ENCODE measurements at places on chromosomes 2 and 18.

DNA sequence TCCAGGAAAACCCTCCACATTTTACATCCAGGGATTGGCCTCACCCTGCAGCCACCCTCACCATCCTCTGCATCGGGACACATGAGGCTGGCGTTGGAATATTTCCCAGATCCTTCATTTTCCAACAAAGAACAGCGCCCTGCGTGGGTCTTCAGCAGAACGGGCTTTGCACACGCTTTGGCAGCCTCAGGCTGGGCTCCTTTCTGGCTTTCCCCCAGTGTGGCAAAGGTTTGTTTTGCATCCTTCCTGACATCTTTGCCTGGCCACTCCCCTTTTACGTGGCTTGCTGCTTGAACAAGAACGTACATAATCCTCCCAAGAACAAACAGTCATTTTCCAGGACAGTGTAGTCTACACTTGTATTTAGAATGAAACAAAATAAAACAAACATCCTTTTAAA, 25.6 kb upstream of the GREB1 start:
- DNase-seq: no peak

DNA sequence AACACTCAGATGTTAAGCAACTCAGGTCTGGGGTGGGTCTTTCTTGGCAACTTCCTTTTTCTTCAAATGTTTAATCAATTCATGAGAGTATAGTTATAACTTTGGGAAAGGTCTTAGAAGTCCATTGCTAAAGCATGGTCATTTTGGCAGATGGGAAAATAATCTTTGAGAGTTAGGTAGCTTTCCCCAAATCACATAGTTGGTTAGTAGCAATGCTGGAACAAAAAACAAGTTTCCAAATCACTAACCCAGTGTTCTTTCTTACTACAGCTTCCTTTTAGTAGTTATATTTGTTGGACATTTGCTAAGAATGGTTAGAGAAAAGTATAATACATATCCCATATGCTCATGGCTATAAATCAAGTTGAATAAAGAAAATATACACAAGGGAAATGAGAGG, 185.2 kb upstream of the SLC14A2 start:
- DNase-seq: no peak

- DNase-seq: no peak
Measured at GRCh38 chr2:100702438-100703109, 117.4 kb upstream of the NPAS2 start.

DNA sequence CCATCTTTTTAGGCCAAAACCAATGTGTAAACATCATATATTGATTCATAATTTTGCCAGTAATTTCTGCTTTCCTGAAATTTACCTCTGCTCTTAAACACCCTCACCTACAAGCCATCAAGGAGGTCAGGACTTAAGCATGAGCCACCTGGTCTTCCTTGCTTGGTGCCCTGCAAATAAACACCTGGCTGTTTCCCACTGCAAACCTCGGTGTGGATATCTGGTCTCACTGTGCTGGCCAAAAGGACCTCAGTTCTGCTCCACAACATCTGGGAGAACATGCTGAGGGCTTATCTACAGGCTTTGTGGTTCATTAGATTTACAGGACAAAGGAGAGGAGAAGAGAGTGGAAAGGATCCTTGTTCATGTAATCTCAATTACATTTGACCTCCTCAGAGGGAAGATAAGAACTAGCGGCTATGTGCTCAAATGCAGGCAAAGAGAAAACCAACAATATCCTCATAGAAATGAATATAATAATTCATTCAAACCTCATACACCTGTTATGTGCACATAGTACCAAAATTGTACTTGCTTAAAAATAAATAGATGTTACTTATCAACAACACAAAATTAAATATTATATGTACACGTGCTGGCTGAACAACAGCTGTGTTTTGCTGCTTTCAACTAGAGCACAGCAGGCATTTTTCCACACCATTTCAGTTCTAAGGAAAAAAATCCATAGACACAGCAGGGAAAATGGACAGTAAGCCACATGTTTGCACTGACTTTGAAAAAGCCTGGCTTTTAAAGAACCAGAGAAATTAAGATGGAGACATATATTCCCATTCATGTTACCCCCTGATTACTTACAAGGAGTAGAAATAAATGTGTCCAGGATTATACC, 465.1 kb downstream of the LPIN1 start:
- DNase-seq: no peak

DNA sequence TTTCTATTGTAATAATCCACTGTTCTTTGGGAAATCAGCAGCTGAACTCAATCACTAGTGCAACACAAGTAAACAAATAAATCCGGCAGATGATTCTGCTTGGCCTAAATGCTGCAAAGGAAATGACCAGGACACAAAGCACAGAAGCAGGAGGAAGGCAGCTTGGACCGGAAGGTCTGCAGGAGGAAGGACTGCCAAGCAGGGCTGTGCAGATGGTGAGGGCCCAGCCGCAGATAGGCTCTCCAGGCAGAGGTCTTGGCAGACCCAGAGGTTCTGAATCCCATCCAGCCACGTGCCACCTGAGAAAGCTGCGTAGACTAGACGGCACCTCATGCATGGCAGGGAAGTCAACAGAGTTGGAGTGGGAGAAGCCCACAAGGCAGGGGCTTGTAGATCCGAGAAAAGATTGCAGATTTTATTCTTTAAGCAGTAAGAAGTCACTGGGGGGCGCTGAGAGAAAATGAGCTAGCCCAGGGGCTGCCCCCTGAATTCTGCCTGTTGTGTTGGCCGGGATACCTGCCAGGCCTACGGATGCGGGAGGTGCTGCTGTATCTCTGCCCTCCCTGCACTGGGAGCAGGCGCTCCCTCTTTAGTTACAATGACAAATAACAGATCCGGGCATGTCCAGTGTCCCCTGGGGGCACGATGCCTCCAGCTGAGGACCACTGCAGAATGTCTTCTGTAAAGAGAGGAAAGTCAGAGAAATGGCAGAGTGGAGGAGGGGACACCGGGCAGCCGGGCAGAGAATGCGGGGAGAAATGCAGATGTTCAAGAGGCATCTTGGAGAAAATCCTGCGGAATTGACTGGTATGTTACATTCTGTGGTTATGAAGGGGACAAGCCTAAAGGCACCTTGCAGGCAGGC, 153.5 kb downstream of the PXDN start:
- no peak for DNase-seq

GRCh38 chr18:45660746-45661145, 45.5 kb downstream of the SLC14A2 start:
- DNase-seq: no peak

- no peak for DNase-seq
Measured at GRCh38 chr2:144516411-144516980, 3.4 kb downstream of the ZEB2 start.

- no peak for DNase-seq
Measured at GRCh38 chr2:1721706-1722646, 22.3 kb downstream of the PXDN start.

DNA sequence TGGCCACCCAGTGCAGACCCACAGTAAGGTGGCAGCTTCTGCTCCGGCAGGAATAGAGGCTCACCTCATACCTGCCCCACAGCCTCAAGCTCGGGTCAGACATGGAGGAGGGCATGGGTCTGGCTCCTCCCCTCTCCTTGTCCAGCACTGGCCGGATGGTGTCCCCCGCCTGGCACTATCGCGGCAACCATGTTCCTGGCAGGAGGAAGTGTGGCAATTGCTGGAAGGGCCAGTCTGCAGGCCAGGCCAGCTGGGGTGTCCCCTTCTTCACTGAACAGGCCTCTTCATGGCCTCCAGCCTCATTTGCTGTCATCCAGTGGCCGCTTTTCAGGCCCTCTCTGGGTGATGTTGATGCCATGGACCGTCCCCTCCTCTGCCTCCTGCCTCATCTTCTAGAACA, 41.4 kb upstream of the SMAD7 start:
- no peak for DNase-seq

GRCh38 chr2:237791977-237792727, 6.4 kb upstream of the RBM44 start:
- no peak for DNase-seq

DNA sequence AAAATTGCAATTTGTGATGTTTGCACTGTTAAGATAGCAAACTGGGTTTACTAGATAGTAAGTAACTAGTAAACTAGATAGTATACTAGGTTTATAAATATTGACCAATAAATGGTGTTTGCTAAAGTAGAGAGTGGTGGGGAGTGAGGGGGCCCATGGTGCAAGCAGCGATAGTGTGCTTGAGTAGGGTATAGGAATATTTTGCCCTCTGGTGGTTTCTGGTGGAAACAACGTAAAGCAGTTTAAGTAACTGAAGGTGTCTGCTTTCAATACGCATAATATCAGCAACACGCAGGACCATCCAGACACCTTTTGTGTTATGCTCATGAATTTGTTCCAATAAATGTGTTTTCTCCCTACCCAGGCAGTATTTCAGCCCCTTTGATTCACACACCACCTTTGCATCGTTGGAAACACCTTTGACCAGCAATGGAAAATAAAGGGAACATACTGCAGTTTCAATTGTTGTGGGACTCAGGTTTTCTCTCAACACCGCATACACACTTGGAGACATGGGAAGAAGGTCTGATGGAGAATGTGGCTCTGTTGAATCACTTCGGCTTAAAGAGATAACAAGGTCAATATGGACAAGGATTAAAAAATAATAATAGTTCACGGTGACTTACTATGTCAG, 16.7 kb upstream of the STAT1 start:
- DNase-seq: peak; percentile 40

- DNase-seq: no peak
Measured at GRCh38 chr18:63158676-63159291, 160.8 kb downstream of the BCL2 start.

DNA sequence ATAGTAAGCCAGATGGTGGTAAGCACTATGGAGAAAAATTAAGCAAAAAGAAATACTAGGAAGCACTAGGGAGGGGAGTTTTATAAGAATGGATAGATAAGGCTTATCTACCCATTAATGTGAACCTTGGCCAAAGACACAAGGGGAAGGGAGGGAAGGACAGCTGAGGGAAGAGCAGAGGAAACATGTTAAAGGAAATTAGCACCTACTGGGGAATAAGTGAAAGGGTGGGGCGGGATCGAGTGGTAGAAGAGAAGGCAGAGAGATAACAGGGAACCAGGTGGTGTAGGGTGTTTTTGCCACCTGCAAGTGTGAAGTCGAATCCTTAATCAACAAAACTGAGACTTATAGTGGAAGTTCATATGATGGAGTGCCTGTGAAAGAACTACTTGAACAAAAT, 1.7 kb downstream of the UNC80 start:
- no peak for DNase-seq

DNA sequence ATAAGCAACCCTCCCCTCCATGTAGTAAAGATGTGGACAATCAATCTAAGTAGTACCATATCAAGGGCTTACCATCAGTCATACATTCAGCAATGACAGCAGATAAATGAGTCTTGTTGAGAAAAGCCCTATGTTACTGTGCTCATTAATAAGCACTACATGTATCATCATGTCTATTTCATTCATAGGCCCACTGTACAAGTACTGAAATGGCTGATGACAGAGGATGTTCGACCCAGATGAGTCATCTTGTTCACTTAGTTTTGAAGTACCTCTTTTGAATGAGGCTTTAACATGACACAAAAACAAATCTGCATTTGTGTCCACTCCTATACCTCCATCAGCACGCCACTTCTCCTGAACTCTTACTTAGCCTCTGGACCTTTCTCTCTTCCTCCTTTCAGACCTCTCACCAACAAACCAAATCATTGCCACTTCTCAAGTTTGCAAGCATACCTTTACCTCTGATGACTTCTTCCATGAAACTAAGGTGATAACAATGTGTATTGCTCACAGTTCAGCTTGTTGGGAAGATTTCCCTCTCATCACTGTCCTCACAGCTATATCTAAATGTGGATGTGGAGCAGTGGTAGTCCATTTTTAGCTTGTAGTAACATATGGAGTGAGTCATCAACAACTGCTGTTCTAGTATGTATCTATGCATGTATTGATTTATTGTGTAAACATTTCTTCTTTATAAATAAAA, 921.0 kb upstream of the SLC39A10 start:
- DNase-seq: no peak

GRCh38 chr2:609881-610280, 67.3 kb downstream of the TMEM18 start:
- DNase-seq: no peak

DNA sequence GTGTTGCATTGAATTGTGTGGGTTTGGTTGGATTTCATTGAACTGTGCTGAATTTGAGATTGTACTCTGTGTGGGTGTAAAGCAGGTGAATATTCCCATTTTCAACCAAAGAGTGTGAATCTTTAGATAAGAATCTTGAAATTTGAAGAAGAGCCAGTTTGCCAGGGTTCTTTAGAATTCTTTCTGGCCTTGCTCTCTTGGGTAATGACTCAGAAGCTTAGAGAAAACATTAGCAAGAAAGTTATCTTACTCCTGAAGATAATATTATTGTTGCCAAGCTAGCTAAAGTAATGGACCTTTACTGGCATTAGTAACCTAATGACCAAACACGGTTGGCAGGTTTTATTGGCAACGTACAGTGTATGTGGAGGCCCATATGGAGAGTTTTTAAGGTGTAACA, 46.4 kb upstream of the SIX3 start:
- no peak for DNase-seq

- DNase-seq: no peak
Measured at GRCh38 chr2:144239306-144239705, 280.6 kb downstream of the ZEB2 start.

- DNase-seq: no peak
Measured at GRCh38 chr2:176960736-176961520, 251.7 kb upstream of the HNRNPA3 start.

DNA sequence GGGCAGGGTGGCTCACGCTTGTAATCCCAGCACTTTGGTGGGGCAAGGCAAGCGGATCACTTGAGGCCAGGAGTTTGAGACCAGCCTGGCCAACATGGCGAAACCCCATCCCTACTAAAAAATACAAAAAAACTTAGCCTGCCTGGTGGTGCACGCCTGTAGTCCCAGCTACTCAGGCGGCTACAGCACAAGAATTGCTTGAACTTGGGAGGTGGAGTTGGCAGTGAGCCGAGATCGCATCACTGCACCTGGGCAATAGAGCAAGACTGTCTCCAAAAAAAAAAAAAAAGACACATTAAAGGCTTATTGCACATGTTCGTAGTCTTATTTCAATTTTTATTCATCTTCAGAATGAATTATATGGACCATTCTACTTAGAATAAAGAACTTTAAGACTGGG, 110.2 kb downstream of the BMPR2 start:
- no peak for DNase-seq

DNA sequence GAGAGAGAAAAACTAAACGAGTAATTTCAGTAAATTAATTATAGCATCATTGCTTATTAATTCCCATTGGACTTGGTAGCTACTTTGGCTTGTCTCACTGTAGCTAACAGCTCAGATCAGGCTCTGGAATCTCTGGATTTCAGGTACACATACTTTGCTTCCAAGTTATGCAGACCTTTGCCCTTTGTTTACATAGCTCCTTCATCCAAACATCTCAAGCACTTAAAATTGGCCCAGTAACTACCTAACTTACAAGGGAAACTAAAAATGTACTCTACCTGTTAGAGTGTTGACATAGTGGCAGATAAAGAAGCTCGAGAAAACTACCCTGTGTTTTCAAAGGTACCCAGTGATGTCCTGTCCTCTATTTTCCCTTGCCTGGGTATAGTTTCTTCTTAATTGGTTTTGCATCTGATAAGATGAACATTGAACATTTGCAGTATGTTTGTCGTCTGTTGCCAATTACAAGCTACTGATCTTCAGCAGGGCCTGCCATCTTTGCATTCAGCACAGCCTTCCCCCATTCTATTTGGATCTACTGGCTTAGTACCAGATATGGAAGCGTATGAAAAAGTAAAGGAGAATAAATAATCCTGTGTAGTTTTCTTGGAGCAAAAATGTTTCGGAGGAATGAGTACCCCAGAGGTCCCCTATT, 601.5 kb upstream of the FANCL start:
- no peak for DNase-seq
